ENCODE measurements at places on chromosomes 4 and X.

DNA sequence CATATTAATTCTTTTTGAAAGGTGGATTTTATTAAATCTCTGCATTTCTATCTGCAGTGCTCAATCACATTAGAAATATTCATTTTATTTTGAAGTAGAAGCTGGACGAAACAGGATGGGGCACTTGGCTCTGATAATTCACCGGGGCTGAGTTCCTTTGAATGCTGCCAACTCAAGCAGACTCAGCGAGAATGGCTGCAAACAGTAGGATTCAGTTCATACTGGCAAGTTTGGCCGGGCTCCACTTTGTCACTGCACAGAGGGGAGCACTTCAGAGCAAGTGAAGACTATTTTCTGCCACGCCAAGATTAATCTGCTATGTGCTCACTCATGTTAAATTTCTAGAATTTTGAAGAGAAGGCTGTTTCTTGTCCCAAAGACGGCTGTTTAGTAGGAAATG lies 30.7 kb upstream of the KLHL8 start:
- no peak for DNase-seq

DNA sequence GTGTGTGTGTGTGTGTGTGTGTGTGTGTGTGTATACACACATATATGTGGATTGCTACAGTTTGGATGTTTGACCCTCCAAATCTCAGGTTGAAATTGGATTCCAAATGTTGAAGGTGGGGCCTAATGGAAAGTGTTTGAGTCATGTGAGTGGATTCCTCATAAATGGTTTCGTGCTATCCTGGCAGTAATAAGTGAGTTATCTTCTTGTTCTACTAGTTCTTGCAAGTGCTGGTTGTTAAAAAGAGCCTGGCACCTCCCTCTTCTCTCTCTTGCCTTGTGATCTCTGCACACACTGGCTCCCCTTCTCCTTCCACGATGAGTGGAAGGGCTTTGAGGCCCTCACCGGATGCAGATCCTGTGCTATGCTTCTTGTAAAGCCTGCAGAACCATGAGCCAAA lies 344.1 kb downstream of the SH2D1A start:
- DNase-seq: no peak

DNA sequence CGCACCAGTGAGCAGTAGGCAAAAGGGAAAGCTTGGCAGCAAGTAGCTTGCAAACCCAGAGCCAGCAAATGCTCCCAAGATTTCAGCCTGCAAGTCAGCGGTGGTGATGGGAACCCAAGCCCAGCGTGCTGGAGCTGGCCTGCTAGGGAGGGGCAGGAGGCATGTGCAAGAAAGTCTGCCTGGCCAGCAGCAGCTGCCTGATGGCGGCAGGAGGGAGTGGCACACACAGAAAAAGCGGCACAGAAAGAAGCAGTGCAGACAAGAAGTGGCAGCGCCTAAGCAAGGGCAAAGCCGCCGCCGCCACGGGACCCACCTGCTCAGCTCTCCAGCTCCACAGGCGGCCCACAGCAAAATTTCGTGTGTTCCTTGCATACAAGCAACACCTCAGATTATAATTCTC lies 1206.5 kb upstream of the PABPC4L start:
- DNase-seq: no peak

- DNase-seq: no peak
Measured at GRCh38 chr4:87118421-87118820, 102.0 kb downstream of the KLHL8 start.

DNA sequence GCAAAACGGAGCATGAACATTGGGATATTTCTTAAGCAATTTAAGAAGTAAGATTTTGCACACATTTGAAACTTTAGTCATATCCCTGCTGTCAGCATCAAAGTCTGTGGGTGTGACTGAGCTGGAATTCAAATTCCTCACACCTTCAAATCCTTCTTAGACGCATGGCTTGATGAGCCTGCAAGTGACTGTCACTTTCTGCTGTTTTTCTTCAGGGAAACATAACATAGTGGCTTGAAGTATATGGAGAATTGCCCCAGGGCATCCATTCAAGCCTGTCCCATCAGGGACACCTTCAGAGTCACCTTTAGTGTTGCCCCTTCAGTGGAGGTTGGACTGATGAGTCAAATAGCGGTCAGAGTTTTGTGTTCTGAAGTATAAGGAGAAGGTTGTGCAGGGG lies 17.4 kb downstream of the FHDC1 start:
- no peak for DNase-seq

GRCh38 chr4:41514766-41515481 lies 23.0 kb upstream of the LIMCH1 start:
- DNase-seq: no peak

DNA sequence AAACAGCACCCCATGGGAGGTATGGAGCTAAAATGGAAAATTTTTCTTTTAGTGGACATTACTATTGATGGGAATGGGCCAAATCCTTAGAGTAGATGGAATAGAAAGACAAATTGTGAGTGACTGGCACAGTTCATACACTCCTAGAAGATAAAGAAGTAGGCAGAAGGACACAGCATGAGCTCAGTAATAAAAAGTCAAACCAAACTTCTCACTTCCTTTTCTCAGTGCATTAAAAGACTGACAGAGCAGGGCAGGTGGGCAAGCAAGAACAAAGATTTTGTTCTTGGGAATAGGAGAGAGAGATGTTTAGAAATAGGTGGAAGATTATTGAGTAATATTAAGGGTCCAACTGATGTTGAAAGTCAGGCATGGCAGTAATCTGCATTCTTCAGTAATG lies 132.5 kb downstream of the ATP10D start:
- no peak for DNase-seq

DNA sequence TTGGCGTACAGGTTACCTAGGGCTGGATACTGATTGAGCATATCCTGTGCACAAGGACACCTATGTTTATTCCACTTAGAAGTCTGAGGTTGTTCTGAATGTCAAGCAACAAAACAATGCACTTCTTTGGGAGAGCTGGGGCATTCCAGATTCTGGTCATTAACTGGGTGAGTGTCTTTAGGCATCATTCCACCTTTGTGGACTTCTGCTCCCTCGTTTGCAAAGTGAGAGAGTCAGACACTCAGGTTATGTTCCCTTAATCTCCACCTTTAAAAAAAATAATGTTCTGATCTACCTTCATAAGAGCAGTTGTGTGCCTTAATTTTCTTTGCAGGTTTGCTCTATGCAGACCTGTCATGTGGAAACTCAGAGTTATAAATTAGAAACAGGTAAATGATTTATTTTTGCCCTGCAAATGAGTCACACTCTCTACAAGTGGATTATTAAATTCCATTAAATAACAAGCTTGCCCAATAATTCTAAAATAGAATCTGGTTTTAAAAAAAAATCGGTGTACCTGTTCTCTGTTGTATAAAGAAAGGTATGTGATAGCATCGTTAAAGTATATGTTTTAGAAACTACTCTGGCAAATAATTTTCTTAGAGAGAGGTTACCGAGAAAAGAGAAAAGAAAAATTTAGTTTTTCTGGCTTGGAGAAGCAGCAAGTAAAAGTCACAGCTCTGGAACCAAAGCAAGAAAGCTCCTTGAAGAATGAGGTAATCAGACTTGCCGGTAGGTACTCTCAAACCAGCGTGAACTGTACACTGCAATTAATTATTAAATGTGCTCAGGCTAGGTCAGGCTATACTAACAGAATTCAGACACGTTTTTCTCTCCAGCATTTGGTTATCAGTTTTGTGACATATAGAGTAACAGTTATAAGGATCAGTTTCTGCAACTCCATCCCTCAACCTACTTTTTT lies 93.2 kb downstream of the SORBS2 start:
- DNase-seq: no peak

DNA sequence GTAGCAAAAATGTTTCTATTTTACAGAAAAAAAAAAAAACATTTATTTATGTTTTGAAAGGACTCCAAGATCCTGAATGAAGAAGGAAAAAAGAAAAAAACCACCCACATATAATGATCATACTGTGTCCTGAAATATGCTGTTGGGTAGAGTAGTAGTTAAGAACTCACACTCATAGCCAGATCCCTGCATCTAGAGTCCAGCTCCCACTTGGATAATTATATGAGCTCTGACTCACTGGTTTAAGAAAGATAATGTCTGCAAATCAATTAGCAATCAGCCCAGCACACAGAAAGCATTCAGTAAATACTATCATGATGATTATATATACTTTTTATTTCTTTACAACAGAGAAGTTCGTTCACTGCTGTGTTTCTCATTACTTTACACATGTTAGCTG lies 46.7 kb upstream of the MXRA5 start:
- DNase-seq: no peak

DNA sequence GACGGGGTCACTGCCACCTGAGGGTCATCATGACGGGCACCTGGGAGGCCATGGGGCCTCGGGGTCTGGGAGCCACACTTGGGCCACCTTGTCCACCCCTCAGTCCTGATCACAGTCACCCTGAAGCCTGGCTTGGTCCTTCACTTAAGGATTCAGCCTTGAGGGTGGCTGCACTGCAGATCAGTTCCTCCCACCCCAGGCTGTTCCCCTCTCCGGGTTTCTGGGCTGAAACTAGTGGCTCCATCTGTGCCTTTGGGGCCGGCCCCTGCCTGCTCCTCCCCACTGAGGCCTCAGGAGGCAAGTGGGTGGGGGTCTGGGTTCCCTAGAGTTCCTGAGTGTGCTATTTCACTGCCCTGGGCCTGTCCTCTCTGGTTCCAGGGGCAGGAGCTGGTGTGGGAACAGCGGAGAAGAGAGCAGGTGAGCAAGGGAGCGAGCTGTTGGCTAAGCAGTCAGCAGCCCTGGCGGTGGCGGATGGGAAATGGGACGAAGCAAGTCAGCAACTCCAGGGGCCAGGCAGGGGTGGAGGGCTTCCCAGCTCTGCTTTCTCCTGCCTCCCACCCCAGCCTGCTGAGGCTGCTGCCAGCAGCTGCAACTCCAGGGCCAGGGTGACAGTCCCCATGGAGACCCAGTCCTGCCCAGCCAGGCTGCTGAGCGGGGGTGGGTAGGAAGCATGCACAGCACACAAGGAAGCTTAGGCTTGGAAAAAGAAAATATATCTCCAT lies 81.2 kb downstream of the TMEM144 start:
- no peak for DNase-seq

- DNase-seq: no peak
Measured at GRCh38 chr4:8319061-8319460, 49.5 kb downstream of the HTRA3 start.

- DNase-seq: no peak
Measured at GRCh38 chr4:184320631-184321030, 103.0 kb upstream of the ENPP6 start.

GRCh38 chrX:2577844-2578466 lies 77.2 kb upstream of the DHRSX start:
- DNase-seq: no peak

DNA sequence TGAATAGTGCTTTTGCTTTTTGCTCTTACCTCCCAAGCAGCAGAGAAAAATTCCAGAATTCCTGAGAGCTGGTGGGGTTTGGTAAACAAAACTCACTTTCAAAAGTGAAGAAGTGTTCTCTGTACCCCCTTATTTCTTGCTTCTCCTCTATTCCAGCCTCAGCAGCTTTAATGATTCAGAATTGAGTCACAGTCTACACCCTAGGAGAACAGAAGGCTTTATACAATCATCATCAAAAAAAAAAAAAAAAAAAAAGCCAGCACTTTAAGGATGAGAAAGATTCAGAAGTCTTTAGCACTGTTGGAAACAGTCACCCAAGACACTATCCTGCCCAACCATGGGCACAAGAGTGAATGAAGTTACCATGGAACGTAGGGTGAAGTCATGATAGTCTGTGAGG lies 1583.1 kb upstream of the PCDH10 start:
- no peak for DNase-seq

- DNase-seq: no peak
Measured at GRCh38 chrX:131747173-131747572, 203.3 kb downstream of the OR13H1 start.

DNA sequence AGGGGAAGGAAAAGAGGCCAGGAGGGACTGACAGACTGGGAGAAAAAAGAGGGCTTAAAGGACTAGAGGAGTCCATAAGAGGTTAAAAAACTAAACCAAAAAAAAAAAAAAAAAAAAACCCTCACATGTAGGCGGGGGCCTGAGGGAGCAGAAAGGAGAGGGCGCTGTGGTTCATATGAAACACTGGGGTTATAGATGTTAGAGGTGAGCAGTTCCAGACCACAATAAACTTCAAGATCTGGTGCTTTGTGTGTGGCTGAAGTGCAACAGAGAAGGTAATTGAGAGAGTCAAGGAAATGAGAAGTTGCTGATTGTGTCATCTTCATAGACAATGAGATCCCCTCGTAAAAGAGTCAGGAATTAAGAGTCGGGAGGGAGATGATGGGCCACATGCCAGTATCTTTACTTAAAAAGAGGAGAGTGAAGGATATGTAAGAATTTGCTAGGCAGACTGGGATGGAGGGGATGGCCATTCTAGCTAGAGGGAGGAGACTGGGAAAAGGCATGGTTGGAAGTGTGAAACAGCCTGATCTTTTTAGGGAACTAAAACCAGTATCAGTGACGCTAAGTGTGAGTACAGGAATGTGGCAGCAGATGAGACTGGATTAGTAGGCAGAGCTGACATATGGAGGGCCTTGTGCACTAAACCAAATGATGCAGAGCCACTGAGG lies 18.4 kb upstream of the OGT start:
- no peak for DNase-seq

GRCh38 chr4:150078579-150079080 lies 385 bp downstream of the DCLK2 start:
- DNase-seq: no peak

DNA sequence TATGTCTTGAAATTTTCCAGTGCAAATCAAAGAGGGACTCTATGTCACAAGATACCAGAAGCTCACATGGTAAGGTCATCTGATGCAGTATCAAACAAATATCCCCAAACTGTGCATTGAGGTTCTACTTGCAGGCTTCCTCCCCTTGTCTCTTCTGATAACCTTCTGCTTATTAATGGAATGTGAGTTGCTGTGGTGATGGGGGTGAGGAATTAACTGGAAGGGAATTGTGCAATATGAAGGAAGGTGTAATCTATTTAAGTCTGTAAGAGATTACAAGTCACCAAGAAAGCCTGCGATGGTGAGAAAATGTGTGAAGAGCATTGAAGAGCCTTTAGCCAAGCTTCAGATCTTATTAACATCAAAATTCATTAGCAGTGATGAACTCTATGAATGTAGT lies 15.4 kb upstream of the MAGED1 start:
- no peak for DNase-seq

DNA sequence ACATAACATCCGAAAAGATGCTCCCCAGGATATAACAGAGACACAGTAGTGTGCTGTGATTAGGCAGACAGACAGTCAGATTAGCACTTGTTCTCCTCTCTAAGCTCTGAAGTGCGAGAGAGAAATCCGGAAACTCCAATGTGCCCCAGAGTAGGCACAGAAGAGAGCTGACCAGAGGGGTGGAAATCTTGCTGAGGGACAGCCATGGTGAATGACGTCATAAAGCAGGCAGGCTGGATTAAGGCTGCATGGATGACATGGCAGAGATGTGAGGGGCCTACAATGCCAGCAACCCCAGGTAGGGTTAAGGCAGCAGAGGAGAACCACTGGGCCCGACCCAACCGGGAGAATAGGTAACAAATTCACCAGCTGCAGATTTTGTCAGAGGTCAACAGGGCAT lies 53.3 kb downstream of the MEPE start:
- no peak for DNase-seq

DNA sequence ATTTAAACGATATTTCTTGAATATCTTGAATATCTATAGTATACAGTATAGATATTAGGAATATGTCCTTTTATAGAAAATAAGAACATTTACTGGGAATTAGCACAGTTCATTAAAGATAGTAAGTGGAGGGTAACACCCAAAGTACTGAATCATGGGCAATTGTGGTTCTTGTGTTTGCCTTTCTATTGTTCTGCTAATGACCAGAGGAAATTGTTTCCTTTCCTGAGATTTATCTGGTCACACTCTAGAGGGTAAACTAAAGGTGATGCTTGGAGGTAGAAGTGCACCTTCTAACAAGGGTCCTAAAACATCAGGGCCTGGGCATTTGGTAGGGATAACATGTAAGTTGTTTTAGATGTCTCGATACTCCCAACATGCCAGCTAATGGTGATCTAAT lies 241.3 kb upstream of the SFRP2 start:
- no peak for DNase-seq

- DNase-seq: no peak
Measured at GRCh38 chrX:15336023-15336413, 695 bp upstream of the PIGA start.

Data from gastrocnemius medialis (tissue), 4 donors.